ENCODE measurements at places on chromosomes 2 and 18. TPM values are rescaled to one million over a fixed set of nuclear protein-coding genes. Genes with fewer than 3 reads are reported as not detected.

Gene CNOT9
- total RNA-seq, result 50.2 TPM

Gene FBXO36
- 1.1 TPM for total RNA-seq

Gene ZNF516
- 4.2 TPM for total RNA-seq

Gene HES6
- total RNA-seq, result 12.2 TPM

Gene AGXT
- total RNA-seq, result not detected

Gene DCDC2C
- 0.24 TPM for total RNA-seq

Gene MSTN
- total RNA-seq, result not detected

Gene SCLY
- total RNA-seq, result 26.1 TPM

Gene NT5C1B
- not detected for total RNA-seq

Gene TSGA10
- 1.5 TPM for total RNA-seq

Gene KYNU
- total RNA-seq, result 304 TPM

Gene PTH2R
- not detected for total RNA-seq

Gene PPP1CB
- total RNA-seq, result 133 TPM

Gene ALLC
- not detected for total RNA-seq

Gene CARF
- 1.0 TPM for total RNA-seq

Gene CCL20
- total RNA-seq, result 7.2 TPM

Gene USP37
- 6.5 TPM for total RNA-seq

Gene ALPI
- not detected for total RNA-seq

Gene ZNF892
- total RNA-seq, result 0.56 TPM

Gene PIEZO2
- total RNA-seq, result 0.74 TPM

Gene TDRD15
- total RNA-seq, result not detected

Gene C2orf92
- 0.81 TPM for total RNA-seq

Gene GLI2
- 30.4 TPM for total RNA-seq

Gene ERCC3
- 48.3 TPM for total RNA-seq

Gene RAB12
- 31.7 TPM for total RNA-seq
